ENCODE measurements at places on chromosomes 2 and 18.
A peak's percentile ranks its signal among the peaks of the same experiment; 100 is the strongest.

- no peaks in the 10 kb centered on the region for H3K36me3 ChIP-seq
- H3K4me1 ChIP-seq, result no peaks in the 10 kb centered on the region
- H3K27me3 ChIP-seq, result peaks cover 29% of the 10 kb centered on the region
- DNase-seq, result no peak
- H3K27ac ChIP-seq, result no peak overlapping the region
- H3K4me3 ChIP-seq, result no peak overlapping the region
Measured at GRCh38 chr2:174951745-174952144, 53.4 kb downstream of the CHN1 start.

- no peak overlapping the region for H3K27ac ChIP-seq
- no peak overlapping the region for H3K4me3 ChIP-seq
- no peaks in the 10 kb centered on the region for H3K4me1 ChIP-seq
- H3K36me3 ChIP-seq, result peaks cover 23% of the 10 kb centered on the region
Measured at GRCh38 chr2:61157371-61158003, 4.5 kb upstream of the C2orf74 start.

- no peak overlapping the region for H3K27ac ChIP-seq
- H3K36me3 ChIP-seq, result no peaks in the 10 kb centered on the region
- H3K27me3 ChIP-seq, result peaks cover 26% of the 10 kb centered on the region
Measured at GRCh38 chr2:98084151-98084868, 2.7 kb upstream of the VWA3B start.

- DNase-seq, result no peak
- no peaks in the 10 kb centered on the region for H3K36me3 ChIP-seq
- H3K27ac ChIP-seq, result no peak overlapping the region
- no peaks in the 10 kb centered on the region for H3K4me1 ChIP-seq
- H3K27me3 ChIP-seq, result no peaks in the 10 kb centered on the region
Measured at GRCh38 chr2:227761740-227762476, 16.2 kb downstream of the SCYGR8 start.

DNA sequence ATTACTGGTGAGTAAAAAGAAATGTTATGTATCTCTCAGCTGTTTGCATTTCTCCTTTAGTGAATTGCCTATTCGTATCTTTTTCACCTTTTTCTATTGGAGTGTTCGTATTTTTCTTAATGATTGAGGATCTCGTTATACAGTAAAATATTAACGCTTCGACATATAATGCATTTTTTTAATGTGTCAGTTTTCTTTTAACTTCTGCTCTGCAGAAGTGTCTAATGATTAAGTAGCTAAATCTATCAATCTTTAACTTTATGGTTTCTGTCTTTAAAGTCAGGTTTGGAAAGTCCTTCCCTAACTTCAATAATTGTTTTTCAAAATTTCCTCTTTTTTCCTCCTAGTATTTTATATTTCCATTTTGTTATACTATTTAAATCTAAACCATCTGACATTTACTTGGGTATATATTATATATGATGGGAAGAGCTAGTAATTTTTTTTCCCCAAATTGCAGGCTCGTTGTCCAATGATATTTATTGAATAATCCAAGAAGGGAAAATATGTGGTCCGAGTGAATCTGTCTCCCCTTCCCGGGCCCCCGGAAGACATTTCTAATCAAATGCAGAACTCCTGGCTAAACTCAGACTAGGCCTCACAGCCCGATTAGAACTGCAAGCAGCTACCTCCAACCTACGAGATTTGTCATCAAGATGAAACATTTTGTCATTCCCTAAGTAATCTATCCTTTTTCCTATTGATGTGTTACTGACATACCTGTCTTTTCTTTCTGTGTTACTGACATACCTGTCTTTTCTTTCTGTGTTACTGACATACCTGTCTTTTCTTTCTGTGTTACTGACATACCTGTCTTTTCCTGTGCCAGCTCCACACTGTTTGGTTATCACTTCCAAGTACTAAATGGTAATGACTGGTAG lies 17.2 kb downstream of the PCBP1 start:
- DNase-seq, result peak; percentile 64
- H3K4me3 ChIP-seq, result peak overlapping the region; percentile 77
- H3K27me3 ChIP-seq, result no peaks in the 10 kb centered on the region
- H3K4me1 ChIP-seq, result peaks cover 62% of the 10 kb centered on the region
- peaks cover 4% of the 10 kb centered on the region for H3K36me3 ChIP-seq

DNA sequence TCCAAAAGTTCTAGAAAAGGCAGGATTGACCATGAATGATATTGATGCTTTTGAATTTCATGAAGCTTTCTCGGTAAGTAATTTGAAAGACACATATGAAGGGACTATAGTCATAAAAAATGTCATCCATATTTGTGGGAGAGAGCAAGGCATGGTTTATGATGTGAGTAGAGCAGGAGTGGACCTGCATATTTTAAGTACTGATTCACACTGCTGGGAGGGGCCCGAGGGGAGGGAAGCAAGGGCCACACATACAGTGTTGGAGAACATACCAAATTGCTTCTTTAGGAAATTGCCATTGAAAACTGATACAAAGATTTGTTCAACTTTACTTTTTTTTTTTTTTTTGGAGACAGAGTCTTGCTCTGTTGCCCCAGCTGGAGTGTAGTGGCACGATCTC lies 39.4 kb downstream of the HADHB start:
- no peaks in the 10 kb centered on the region for H3K4me1 ChIP-seq
- no peaks in the 10 kb centered on the region for H3K27me3 ChIP-seq
- H3K27ac ChIP-seq, result no peak overlapping the region
- no peak for DNase-seq
- H3K36me3 ChIP-seq, result peaks cover 44% of the 10 kb centered on the region

- H3K36me3 ChIP-seq, result no peaks in the 10 kb centered on the region
- H3K27me3 ChIP-seq, result peaks cover 24% of the 10 kb centered on the region
- H3K4me3 ChIP-seq, result no peak overlapping the region
Measured at GRCh38 chr2:73109431-73110167, 3.1 kb downstream of the RAB11FIP5 start.

DNA sequence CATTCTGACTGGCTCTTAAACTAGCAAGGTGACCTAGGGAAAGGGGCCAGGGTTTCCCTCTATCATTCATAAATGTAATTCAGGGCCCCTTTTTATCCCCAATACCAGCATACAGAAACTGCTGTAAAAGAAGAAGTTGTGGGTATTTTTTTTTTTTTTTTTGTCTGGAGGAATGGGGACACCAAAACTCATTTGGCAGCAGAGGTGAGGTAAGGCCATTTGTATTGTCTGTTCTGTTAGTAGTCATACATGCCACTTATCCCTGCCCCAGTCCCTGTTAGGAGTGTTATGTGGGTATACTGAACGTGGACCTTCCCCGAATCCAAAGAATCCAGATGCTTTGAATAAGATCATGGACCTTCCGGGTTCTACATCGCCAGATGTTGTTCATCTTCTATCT lies 1.7 kb downstream of the SEPTIN2 start:
- no peaks in the 10 kb centered on the region for H3K27me3 ChIP-seq
- peak overlapping the region; percentile 100 for H3K4me3 ChIP-seq
- H3K4me1 ChIP-seq, result peaks cover 69% of the 10 kb centered on the region
- H3K36me3 ChIP-seq, result peaks cover 57% of the 10 kb centered on the region

DNA sequence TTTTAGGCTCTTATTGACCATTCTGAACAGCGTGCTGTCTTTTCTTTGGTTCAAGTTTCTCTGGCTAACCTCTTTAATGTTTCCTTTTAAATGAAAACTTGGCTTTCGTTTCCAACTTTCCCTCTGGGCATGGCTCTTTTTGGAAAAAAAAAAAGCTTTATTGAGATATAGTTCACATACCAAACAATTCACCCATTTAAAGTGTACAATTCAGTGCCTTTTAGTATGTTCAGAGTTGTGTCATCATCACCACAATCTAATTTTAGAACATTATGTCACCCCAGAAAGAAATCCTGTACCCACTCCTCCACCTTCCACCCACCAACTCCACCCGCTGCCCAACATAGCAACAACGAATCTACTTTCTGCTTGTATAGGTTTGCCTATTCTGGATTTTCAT lies 322.4 kb downstream of the ADCYAP1 start:
- no peaks in the 10 kb centered on the region for H3K27me3 ChIP-seq
- no peaks in the 10 kb centered on the region for H3K36me3 ChIP-seq
- no peak overlapping the region for H3K4me3 ChIP-seq
- no peaks in the 10 kb centered on the region for H3K4me1 ChIP-seq

DNA sequence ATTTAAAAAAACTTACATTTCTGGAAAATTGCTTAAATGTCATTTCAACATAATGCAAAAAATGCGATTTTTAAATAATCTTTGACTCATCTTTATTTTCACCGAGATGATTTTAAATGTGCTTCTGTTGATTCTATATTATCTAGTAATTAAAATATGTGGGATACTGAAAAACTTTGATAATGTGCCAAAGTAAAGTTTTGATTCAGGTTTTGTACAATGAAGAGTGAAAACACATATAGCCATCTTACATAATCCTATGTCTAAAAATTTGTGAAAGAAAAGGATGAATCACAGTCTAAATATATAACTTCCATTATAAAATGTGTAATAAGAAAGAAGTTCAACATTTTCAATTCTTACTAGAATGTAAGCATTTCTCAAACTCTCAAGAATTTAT lies 204.3 kb upstream of the ZC3H15 start:
- no peaks in the 10 kb centered on the region for H3K4me1 ChIP-seq
- H3K27ac ChIP-seq, result no peak overlapping the region
- no peak for DNase-seq
- no peaks in the 10 kb centered on the region for H3K27me3 ChIP-seq
- H3K36me3 ChIP-seq, result no peaks in the 10 kb centered on the region
- no peak overlapping the region for H3K4me3 ChIP-seq

- no peak overlapping the region for H3K27ac ChIP-seq
- H3K4me3 ChIP-seq, result no peak overlapping the region
- no peaks in the 10 kb centered on the region for H3K36me3 ChIP-seq
- H3K27me3 ChIP-seq, result peaks cover 3% of the 10 kb centered on the region
- no peak for DNase-seq
Measured at GRCh38 chr2:29808321-29808720, 113.1 kb downstream of the ALK start.

DNA sequence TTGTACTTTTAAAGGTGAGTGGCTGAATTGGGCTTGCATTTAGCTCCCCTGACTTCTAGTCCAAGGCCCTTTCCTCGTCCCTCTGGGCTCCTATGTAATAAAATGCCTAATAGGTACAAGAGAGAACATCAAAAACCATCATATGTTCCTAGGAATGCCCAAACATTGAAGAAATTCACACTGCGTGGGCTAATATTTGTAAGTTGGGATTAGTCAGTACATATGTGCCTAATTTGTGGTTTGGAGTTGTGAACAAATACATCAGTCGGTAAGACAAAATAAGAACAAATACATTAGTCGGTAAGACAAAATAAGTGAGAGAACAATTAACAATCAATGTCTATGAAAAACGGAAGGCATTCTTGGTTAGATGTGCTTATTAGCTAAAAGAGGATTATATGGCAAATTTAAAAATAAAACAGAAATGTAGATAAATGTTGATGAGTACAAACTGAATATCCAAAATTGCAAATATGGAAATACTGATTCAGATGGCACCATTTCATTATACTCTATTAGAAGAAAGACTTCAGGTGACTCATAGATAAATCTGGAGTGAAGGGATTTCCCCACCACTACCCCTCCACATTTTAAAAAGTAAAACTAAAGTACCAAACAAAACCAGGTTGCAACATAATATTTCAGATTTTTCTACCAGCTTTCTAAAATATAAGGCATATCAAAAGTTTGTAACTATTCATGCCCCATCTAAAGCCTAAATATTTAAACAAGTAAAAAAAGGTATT lies 325.4 kb downstream of the ZEB2 start:
- no peaks in the 10 kb centered on the region for H3K27me3 ChIP-seq
- H3K36me3 ChIP-seq, result peaks cover 14% of the 10 kb centered on the region
- no peak overlapping the region for H3K4me3 ChIP-seq
- H3K27ac ChIP-seq, result no peak overlapping the region
- H3K4me1 ChIP-seq, result peaks cover 22% of the 10 kb centered on the region

DNA sequence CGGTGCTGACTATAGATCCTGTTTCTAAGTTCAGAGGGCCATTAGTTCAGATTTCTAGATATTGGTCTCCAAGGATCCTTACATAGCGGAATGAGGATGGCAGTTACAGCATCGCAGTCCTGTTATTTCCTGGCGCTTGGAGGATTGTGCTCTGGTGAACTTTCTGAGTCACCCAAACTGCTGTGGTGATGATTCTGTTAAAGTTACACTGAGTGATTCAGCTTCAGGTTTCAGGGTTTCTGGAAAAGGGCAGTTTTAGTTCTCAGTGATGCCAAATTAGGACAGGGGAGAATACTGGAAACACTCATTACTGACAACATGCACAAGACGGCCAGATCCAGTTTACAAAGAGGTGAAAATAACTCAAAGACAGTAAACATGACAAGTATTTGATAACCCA lies 52.1 kb upstream of the ANKRD62 start:
- DNase-seq, result no peak
- H3K27ac ChIP-seq, result no peak overlapping the region
- no peak overlapping the region for H3K4me3 ChIP-seq
- peaks cover 1% of the 10 kb centered on the region for H3K4me1 ChIP-seq
- H3K27me3 ChIP-seq, result peaks cover 16% of the 10 kb centered on the region
- no peaks in the 10 kb centered on the region for H3K36me3 ChIP-seq

GRCh38 chr2:240644859-240645301 lies 19.6 kb downstream of the GPR35 start:
- H3K27ac ChIP-seq, result peak overlapping the region; percentile 50
- DNase-seq, result peak; percentile 20
- H3K36me3 ChIP-seq, result no peaks in the 10 kb centered on the region
- peaks cover 20% of the 10 kb centered on the region for H3K27me3 ChIP-seq
- peaks cover 12% of the 10 kb centered on the region for H3K4me1 ChIP-seq
- no peak overlapping the region for H3K4me3 ChIP-seq

DNA sequence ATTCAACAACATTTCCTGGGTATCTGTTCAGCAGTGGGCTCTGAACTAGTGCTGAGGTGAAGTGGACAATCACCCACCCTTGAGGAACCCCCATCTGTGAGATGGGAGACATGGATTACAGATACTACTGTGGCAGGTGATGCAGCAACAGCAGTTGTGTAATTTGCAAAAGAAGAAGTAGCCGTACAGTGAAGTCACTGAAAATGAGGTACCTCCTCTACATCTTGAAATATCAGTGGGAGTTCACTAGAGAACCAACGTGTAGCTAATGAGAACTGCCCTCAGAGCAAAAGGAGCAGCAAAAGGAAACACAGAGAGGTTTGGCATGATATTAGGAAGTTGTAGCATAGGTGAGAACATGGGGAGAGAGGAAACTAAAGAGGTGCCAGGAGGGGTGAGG lies 41.3 kb downstream of the VSNL1 start:
- no peak overlapping the region for H3K4me3 ChIP-seq
- H3K4me1 ChIP-seq, result peaks cover 32% of the 10 kb centered on the region
- peaks cover 4% of the 10 kb centered on the region for H3K27me3 ChIP-seq
- H3K36me3 ChIP-seq, result no peaks in the 10 kb centered on the region
- no peak for DNase-seq

- no peak overlapping the region for H3K4me3 ChIP-seq
- peaks cover 5% of the 10 kb centered on the region for H3K27me3 ChIP-seq
- no peaks in the 10 kb centered on the region for H3K36me3 ChIP-seq
- no peak overlapping the region for H3K27ac ChIP-seq
- no peak for DNase-seq
Measured at GRCh38 chr2:189552991-189553404, 27.6 kb downstream of the SLC40A1 start.

- no peak for DNase-seq
- no peaks in the 10 kb centered on the region for H3K36me3 ChIP-seq
- peaks cover 4% of the 10 kb centered on the region for H3K4me1 ChIP-seq
- peaks cover 25% of the 10 kb centered on the region for H3K27me3 ChIP-seq
- H3K27ac ChIP-seq, result no peak overlapping the region
- H3K4me3 ChIP-seq, result no peak overlapping the region
Measured at GRCh38 chr2:240458044-240458899, 22.8 kb downstream of the GPC1 start.

- no peak overlapping the region for H3K4me3 ChIP-seq
- DNase-seq, result no peak
- H3K27me3 ChIP-seq, result peaks cover 41% of the 10 kb centered on the region
Measured at GRCh38 chr2:12014088-12014960, 267.9 kb downstream of the LPIN1 start.

- peak; percentile 18 for DNase-seq
- peaks cover 25% of the 10 kb centered on the region for H3K27me3 ChIP-seq
- no peak overlapping the region for H3K4me3 ChIP-seq
- H3K4me1 ChIP-seq, result peaks cover 2% of the 10 kb centered on the region
Measured at GRCh38 chr2:200662727-200663126, 76.9 kb downstream of the AOX1 start.
